ENCODE measurements at places on chromosomes 7 and 10. TPM values are rescaled to one million over a fixed set of nuclear protein-coding genes. Genes with fewer than 3 reads are reported as not detected.

Gene HABP2
- 0.58 TPM for polyA plus RNA-seq

DNA sequence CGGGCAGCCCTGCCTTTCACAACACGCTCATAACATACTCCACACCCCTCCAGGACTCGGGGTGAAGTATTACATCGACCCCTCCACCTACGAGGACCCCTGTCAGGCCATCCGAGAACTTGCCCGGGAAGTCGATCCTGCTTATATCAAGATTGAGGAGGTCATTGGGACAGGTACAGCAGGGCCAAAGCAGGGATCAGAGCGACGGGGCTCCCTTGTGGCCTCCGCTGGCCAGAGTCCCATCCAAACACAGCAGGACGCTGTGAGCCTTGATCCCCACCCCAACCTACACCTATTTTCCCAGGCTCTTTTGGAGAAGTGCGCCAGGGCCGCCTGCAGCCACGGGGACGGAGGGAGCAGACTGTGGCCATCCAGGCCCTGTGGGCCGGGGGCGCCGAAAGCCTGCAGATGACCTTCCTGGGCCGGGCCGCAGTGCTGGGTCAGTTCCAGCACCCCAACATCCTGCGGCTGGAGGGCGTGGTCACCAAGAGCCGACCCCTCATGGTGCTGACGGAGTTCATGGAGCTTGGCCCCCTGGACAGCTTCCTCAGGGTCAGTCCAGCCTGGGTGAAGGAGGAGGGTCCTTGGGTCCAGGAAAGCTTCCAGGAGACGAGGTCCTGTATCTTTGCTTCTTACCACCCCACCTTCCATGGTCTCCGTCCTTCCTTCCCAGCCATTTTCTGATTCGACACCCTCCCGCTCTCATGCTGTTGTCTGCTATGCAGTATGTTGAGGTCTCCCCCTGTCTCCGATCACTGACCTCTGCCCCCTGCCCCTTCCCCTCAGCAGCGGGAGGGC is 13.5 kb downstream of the EPHB6 start:
- no peak for DNase-seq

Gene ITPRID1
- polyA plus RNA-seq = not detected

Gene CISD1
- polyA plus RNA-seq = 60.2 TPM

DNA sequence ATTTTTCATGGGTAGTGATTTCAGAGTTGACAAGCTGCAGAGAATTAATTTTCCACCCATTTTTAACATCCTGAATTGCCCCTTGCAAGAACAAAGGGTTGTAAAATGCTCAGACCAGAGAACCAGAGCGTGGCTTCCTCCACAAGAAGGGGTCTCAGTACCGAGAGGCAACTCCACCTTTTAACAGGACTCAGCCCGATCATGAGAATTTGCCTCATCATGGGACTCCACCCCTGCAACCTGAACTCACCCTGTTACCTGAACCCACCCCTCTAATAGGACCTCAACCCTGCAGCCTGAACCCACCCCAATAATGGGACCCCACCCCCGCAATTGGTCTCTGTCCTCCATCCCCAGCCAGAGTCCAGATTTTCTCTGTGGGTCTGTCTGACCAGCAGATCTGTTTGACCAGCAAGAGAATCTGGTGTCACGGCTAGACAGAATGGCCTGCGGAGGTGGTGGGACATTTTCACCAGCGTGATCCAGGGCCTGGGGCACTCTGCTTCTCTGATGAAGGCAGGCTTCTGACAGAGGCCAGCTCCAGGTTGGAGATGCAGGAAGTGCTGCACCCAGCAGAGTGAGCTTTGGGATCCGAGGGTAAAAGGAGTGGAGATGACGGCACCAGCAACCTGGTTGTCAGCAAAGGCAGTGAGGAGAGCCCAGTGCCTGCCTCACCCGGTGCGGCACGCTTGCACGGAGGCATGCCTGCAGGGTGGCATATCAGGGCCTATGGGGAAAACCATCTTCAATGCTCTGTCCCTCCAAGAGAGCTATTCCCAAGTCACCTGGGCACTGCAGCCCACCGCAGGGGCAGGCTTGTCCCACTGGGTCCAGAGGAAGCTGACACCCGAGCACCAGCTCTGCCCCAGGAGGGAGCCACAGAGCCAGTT is 136.6 kb downstream of the TCERG1L start:
- no peak for DNase-seq

Gene GSTO2
- polyA plus RNA-seq = 32.9 TPM

DNA sequence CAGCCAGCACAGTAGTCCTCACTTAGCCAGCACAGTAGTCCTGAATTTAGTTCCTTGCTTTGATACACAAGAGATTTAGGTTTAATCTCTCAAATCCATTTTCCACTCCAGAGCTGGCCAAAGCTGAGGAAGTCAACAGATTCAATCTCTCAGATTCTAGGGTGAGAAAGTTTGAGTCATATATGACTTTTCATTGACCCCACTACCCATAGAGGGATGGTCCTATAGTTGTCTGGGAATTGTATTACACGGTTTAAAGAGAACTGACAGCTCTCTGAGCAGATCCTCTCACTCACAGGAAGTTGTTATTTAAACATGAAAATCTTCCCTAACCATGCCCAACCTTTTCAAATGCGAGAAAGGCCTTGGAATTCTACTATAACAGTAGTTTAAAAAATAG is 641.8 kb upstream of the SEMA3D start:
- DNase-seq = no peak

DNA sequence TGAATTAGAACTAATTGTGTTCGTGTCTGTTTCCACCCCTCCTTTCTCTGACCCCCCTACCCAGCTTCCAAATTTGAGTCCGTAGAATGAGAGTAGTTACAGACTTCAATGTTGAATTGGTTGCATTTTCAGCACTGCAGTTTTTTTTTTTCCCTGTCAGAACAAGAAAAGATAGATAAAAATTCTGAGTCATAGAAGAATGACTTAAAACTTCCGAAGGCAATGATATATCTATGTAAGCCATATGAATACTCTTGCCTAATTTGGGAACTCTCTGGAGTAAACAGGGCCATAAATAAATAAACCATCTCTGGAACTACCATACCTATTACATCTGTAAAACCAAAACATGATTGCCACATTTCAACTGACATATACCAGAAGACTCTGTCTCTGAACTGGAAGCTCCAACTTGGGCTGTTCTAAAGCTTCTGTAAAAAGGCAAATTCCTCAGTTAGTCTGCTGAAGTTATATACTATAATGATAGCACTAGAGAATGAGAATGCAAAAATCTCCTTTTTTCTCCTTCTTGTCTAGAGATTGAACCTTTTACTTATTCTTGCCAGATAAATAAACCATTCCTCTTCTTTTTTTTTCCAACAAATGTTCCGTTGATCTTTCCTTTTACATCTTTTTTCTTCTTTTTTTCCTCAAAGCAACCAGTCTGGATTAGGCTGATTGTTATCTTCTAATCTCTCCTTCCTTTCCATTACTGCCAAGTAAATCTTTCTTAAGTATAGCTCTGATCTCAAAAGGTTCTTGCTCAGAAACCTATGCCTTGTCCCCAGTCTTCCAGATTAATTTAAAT is 23.5 kb downstream of the VCL start:
- DNase-seq = no peak

Gene LRRC61
- 21.9 TPM for polyA plus RNA-seq

Gene STAM
- 28.5 TPM for polyA plus RNA-seq

DNA sequence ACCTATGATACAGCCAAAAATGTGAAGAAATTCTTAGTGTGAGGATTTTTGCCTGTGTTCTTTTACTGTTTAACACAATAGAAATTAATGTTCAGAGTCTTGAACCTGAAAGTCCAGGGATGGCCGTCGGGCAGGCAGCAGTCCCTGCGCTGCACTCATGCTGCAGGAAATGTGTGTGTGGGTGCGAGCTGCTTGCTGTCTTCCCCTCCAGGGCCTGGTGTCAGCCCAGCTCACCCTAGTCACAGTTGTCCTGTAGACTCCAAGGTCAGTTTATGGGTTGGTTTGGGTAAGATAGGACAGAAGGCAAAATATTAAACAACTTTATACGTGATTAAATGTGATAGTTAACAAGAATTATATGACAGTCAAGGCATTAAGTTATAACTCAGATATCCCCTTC is 78.7 kb downstream of the DYNC2I1 start:
- DNase-seq = no peak

GRCh38 chr10:12158111-12158510 is 28.6 kb downstream of the SEC61A2 start:
- no peak for DNase-seq

DNA sequence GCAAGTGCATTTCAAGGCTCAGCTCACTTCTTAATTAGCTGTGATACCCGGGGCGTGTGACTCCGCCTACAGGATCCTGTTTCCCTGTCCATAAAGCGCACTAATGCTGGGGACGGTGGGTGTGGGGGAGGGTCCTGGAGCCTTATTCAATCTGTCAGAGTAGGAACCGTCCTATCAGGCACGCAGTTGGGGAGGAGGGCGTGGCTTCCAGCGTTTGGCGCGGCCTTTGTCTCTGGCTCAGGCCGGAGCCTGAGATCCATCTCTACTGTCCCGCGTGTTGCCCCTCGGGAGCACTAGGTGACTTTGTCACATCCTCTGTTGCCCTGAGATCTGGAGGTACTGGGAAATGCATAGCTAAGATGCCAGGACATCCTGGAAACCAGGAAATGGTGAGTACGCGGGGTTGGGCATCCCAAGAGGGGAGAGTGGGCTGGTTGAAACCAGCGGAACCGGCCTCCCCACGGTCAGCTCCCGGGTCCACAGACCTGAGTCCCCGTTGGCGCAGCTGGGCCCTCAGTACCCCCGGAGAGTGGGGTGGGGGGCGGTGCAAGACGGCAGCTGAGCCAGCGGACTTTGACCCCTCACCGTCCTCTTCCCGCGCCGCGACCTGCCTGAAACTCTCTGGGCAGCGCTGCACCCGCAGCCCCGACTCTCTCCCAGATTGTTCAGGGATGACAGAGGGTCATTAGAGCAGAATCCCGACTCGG is 104.4 kb upstream of the ZNF92 start:
- peak; percentile 90 for DNase-seq

- peak; percentile 47 for DNase-seq
Observed at GRCh38 chr10:128210215-128211063, 84.2 kb upstream of the MKI67 start.

- DNase-seq = no peak
Observed at GRCh38 chr7:82247814-82248433, 195.7 kb downstream of the CACNA2D1 start.

- no peak for DNase-seq
Observed at GRCh38 chr7:11570922-11571550, 261.0 kb downstream of the THSD7A start.

Gene GAD2
- polyA plus RNA-seq = 3.6 TPM

DNA sequence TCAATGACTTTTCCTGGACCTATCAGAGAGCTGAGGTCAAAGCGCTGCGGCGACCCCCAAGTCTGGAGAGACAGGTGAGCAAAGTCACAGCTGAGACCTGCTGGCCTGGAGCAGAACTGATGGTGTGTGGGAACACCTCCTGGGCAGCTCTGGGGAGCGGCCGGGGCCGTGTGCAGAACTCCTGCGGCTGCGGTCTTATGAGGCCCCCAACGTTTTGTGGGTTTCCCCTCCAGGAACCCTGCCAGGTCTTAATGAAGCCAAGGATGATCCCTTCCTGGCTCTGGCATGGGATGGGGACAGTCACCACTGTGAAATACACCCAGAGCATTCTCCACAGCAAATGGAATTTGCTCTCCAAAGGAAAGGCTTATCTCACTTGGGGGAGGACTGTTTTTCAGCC is 26.1 kb downstream of the DPYSL4 start:
- no peak for DNase-seq

DNA sequence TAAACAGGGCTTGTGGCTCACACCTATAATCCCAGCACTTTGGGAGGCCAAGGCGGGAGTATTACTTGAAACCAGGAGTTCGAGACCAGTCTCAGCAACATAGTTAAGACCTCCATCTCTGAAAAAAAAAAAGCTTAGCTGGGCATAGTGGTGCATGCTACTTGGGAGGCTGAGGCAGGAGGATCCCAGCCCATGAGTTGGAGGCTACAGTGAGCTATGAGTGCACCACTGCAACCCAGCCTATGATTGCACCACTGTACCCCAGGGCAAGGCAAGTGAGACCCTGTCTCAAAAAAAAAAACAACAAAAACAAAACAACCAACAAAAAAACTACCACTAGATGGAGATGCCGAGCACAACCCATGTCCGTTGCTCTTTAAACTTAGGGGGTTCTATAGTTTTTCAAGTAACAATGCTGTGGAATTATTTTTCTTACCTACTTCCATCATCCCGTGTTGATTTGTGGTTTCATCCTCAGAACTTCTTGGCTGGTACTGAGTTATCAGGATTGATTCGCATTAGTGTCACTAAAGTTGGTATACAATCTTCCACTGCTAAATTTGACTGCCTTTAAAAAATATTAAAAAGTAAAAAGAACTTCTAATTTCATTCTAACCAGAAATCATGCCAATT is 12.2 kb upstream of the REPIN1 start:
- DNase-seq = no peak

- no peak for DNase-seq
Observed at GRCh38 chr7:2710901-2711551, 23.0 kb downstream of the AMZ1 start.

Gene PAX4
- not detected for polyA plus RNA-seq

Gene NPY4R
- polyA plus RNA-seq = not detected

GRCh38 chr10:123579675-123580074 is 86.5 kb upstream of the GPR26 start:
- no peak for DNase-seq

Gene IL2RA
- not detected for polyA plus RNA-seq

Gene LBX1
- polyA plus RNA-seq = not detected

Gene ACTR3C
- 9.7 TPM for polyA plus RNA-seq

DNA sequence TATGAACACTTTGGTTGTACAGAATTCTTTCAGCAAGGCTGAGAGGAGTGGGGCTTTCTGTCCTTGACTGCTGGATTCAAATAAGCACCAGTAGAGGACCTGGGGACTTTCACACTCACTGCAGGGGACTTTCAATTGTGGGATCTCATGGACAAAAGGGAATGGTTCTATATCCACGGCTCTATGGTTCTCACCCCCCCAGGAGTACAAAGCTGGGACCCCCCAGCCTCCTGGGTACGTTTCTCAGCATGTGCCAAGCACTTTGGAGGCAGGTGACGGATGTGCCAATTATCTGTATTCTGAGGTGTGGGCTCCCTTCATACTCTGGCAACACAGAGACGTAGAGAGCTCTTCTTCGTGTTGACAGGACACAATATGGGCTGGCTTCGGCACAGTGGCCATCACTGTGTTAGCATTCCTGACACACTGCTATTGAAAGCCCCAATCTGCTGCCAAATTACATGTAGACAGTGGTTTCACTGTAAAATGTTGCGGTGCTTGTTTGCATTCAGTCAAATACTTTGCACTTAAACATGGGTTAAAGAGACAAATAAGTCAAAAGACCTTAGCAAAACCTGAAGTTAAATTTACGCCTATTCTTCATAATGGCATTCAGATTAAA is 92.7 kb upstream of the SAMD8 start:
- no peak for DNase-seq

Data from renal cortex interstitium (tissue), 15 donors.